ENCODE measurements at places on chromosomes 3 and 15.

GRCh38 chr3:142046320-142047020 is 102.9 kb downstream of the TFDP2 start:
- peak; percentile 83 for DNase-seq

DNA sequence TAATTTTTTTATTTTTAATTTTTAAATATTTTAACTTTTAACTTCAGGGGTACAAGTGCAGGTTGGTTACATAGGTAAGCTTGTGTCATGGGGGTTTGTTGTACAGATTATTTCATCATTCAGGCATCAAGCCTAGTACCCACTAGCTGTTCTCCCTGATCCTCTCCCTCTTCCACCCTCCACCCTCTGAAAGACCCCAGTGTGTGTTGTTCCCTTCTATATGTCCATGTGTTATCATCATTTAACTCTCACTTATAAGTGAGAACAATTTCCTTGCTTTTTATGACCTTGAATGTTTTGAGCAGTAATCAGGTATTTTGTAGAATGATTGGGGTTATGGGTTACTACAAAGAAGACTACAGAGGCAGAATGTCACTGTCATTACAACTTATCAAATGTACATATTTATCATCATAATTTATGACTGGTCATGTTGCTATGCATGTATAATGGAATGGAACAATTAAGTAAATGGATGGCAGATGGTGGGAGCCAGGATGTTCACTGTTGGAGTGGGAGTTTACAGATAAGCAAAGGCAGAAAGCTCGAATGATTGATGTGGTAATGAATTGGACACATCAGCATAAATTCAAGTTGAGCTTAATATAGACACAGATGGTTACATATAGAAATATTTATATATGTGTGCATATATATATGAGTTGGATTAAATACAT is 563.8 kb upstream of the ROBO1 start:
- DNase-seq = no peak

DNA sequence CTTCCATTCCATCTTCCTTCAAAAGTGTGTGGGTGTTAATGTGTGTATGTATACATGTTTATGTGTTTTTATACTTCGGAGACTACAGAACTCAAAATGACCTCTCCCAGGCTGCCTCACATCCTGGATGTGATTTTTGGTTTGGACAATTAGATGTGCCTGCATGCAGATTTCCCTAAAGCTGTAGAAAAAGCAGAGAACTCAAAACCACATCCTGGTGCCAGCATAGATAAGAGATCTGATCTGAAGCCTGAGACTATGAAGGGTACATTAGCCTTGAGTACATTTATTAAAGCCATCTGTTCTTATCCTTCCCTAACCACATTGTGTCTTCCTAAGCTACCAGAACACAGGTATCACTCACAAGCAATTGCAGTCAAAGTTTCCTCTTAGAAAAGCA is 319.4 kb upstream of the RASGRP1 start:
- DNase-seq = no peak

GRCh38 chr15:57607570-57608000 is 15.9 kb downstream of the MYZAP start:
- DNase-seq = peak; percentile 87

GRCh38 chr3:194170793-194171192 is 34.8 kb downstream of the HES1 start:
- DNase-seq = no peak

DNA sequence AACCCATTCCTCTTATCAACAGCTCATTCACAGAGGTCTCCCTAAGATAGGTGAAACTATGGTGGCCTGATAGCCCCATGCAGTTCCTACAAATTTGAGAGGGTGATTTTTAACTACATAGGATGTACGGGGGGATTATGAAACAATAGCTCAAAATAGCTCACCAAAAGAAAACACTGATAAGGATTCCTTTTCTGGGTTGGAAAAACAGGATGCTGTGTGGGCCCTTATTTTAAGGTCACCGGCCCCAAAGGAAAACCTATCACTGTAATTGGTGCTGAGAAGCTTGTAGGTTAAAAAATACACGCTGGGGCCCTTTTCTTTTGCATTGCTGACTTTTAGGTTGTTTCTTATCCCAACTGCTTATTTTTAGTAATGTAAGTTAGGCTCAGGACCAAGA is 627.4 kb downstream of the MAGI1 start:
- no peak for DNase-seq

DNA sequence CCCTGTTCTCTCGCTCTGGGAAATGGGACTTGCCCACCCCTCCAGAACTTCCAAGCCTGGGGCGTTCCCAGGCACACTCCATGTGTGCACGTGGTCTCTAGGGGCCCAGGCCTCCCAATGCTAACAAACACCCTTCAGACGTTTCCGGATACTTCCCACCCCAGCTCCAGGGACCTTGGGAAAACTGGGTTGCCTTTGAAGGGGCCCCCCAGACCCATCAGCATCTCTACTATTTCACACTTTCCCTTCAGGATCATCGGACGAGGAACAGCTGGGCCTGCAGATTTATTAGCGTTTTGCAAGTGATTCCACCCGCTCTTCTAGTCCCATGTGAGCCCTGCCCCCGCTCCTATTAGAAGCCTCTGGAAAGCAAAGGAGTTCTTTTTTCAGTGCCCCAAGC is 63.2 kb downstream of the MAGEF1 start:
- no peak for DNase-seq
